ENCODE measurements at places on chromosomes 2 and 18. TPM values are rescaled to one million over a fixed set of nuclear protein-coding genes. Genes with fewer than 3 reads are reported as not detected.

DNA sequence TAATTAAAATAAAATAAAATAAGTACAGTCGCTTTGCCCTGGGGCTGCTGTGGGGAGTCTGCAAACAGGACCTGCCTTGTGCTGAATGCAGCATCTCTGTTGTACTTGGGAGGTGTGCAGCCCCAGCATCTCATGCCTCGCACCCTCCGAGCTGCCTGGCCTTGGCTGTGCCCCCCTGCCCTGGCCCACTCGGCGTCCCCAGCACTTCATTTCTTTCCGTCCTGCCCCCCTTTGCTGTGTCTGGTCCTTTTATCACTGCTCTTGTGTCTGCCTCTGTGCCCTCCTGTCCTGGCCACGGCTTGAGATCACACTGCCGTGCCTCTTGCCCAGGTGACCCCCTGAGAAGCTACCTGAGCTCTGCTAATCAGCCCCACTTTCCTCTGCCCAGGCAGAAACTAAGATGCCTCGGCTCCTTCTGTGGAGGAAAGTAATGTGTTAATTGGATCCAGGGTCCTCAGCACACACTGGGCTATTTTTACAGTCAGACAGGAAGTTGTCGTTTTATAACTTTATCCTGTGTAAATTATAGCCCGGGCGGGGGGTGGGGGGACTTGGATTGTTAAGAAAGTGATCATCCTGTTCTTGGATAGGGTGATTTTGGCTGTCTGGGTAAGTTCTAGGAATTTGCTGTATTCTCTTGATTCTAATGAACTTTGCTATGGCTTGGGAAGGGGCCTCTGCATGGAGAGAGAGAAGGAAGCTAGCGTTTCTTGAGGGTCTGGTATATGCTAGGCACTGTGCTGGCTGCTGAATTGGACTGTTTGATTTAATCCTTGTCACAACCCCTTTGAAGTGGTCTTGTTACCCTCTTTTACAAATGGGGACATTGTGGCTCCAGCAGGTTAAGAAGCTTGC is 69.4 kb downstream of the AGAP1 start:
- no peak for DNase-seq

DNA sequence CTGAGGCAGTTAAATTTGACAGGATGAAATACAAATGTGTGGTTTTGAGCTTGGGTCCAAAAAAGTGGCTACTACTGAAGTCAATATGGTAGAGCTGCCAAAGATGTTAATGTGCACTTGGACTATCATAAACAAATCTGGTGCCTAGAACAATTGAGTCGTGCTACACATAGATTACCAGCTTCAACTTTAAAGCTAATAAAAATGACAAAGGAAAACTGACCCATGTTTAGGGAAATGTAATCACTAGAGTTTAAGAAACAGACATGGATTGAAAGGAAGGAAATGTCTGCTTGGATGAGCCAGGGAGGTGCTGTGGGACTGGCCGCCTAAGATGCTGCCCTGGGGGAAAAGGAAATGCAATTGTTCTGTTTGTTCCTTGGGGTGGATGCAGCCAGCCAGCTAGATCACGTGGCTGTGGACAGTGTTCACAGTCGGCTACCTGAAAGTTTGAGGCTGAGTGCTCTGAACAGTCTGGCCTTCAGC is 36.6 kb downstream of the CYB5A start:
- no peak for DNase-seq

DNA sequence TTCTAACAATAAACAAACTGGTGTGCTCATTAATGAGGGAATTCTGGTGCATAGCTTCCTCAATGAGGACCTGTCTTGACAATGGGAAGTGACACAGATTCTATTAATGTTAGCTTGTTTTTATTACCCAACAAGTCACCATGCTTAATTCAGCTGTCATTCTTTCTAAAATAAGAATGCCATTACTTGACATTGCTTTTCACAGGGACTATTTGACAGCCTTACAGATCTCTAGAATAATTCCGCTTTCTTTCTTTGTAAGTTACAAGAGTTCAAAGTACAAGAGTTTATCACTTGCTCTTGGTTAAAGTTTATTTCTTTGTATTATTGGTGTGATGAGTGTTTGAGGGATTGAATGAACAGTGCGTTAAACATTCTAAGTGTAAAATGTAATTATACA is 127.0 kb upstream of the COL5A2 start:
- DNase-seq: no peak

DNA sequence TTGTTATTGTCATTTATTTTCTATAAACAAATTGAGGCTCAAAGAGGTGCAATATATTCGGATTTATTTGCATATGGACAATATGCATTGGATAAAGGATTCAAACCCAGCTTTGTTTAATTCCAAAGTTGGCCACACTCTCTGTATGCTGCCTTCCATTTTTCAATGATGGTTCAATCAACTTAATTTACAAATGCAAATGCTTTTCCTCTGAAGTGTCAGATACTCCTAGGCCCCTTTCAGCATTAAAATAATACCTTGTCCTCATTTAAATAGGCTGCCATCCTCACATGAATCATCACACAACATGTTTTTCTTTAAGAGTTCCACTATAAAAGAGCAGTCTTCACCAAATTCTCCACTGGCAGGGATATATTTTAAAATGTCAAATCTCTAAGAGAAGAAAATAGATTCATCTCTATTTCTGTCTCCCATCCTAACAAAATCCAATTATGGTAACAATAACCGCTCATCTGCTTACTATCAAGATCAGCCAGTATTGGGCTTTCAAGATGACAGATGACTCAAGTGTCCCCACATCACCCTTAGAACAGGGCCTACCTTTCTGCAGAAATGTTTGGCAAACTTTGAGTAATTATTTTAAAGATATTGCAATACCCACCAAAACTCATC is 114.8 kb downstream of the SCG2 start:
- no peak for DNase-seq

- no peak for DNase-seq
These were observed 18.1 kb downstream of the CYP1B1 start for GRCh38 chr2:38057651-38058410.

DNA sequence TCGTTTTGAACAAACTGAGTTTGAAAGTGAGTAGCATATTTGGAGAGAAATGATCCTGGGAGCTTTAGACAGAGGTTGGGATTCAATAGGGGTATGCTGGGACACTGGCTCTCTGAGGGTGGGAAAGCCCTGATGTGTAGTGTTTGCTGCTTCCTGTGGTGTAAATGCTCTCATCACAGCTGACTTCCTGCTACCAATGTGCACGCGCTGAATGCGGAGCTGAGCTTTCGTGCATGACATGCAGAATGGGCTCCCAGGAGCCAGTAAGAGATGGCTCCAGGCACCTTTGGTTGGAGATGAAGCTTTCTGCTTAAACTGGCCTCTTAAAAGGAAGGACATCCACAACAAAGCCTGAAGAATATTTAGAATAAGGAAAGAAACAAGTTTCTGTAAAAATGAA is 224.1 kb upstream of the CCDC150 start:
- DNase-seq: no peak

DNA sequence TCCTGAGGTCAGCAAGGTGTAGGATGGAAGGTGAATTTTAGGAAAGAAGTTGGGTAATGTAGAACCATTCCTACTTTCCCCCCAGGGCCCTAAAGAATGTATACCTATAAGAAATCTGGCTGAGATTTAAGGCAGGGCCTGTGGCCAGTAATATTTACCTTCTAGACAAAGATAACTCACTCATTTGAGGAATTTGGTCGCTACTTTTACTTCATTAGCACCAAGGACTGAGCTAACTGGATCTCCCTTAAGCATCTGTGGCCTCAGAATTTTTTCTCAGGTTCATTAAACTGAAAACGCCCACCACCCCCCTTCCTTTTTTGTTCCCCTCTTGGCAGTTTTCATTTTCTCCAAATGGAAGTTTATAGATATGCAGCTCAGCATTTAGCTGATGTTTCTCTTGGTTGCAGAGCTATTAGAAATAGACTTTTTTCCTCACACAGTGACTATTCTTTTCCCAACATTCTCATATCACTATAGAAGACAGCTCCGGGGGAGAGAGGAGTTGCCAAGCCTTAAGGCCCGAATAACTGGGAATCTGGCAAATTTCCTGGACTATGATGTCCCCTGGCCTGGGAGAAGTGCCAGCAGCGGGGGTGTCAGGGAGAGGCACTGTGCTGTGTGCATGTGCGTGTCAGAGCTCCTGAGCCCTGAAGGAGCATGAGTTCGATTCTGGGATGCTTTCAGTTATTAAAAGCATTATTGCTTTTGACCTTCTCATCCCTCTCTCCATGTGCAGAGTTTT is 310.9 kb downstream of the PRKCE start:
- no peak for DNase-seq

DNA sequence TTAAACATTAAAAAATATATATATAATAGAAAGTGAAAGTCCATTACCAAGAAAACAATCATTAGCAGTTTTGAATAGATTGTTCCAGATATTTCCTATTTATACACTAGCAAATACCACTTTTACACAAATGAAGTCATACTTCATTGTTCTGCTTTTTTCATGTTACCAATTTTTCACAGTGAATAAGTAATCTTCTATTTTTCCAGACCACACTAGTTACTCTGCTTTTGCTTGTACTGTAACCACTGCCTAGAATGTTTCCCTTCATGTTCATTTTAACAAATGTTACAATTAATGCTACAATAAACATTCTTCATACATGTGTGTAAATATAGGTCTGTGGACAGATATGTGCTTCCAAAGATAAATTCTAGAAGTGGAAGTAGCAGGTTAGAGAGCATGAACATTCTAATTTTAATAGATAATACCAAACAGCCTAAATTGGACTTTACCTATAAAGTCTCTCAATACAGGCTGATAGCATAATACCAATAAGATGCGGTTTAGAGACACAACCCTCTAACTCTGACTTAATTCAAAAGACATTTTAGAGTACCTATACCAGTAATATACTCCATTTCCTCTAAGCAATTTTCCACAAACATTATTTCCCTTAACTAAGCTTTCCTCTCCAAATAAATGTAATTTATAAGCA is 17.0 kb downstream of the ITSN2 start:
- no peak for DNase-seq

DNA sequence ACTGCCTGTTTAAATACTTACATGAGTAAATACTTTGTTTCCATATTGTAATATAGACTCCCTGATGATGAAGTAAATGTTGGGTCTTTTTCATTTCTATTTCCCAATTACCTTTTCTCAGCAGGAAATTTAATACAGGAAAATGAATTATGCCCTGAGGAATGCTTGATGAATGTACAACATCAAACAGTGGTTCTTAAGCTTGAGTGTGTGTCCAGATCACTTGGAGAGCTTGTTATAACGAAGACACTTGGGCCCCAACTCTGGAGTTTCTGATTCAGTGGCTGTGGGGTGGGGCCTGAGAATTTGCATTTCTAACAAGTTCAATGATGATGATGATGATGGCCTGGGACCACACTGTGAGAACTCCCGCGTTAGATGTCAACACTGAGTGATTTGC is 7.1 kb upstream of the ME2 start:
- DNase-seq: no peak

GRCh38 chr18:21387886-21388285 is 145.9 kb downstream of the GREB1L start:
- no peak for DNase-seq

DNA sequence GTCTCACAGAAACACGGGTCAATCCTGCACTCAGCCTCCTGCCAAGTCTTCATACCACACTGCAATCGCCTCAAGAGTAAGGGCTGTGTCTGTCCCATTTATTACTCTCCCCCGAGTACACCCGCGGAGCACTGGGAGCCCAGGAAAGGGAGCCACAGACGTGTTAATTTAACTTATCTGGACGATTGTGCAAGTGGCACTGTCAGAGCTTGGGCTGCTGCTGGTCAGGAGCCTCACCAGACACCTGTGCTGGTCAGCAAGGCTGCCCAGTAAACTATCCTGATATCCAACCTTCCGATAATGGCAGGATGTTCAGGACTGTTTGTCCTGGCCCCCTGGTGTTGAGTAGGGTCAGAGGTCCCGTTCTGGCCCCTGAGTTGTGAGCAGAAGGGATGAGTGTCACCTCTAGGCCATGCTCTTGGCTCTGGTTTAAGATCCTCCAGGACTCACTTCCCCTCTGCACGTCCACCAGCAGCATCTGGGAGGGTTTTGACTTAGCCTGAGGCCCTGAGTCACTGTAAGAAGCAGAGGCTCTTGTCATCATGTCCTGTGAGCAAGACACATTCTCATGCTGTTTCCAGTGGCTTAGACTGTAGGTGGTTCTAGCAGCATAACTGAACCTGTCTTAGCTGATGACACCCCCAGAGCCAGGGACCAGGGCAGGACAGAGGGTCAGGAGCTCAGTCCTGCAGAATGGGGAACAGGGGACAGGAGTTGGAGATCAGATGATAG is 82.5 kb upstream of the ARL4C start:
- DNase-seq: no peak

GRCh38 chr2:240567137-240567871 is 980 bp upstream of the RNPEPL1 start:
- DNase-seq: no peak

DNA sequence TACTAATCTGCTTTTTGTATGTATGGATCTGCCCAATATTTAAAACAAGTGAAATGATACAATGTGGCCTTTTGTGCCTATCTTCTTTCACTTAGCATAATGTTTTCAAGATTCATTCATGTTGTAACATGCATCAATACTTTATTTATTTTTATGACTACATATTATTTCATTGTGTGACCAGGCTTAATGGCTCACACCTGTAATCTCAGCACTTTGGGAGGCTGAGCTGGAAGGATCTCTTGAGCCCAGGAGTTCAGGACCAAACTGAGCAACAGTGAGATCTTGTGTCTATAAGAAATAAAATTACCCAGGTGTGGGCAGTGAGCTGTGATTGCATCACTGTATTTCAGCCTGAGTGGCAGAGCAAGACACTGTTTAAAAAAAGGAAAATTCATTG is 33.2 kb downstream of the SPOPL start:
- no peak for DNase-seq

DNPEP gene
- polyA plus RNA-seq: 70.7 TPM

UGT1A8 gene
- polyA plus RNA-seq: not detected

G6PC2 gene
- 0.21 TPM for polyA plus RNA-seq

KCNG2 gene
- polyA plus RNA-seq: 0.11 TPM

BCS1L gene
- 47.6 TPM for polyA plus RNA-seq

HRH4 gene
- polyA plus RNA-seq: not detected
